ENCODE measurements at places on chromosomes 7 and 10.

GRCh38 chr7:123774496-123774895, 25.7 kb upstream of the WASL start:
- H3K36me3 ChIP-seq, result no peaks in the 10 kb centered on the region
- peaks cover under 1% of the 10 kb centered on the region for H3K4me1 ChIP-seq
- no peak overlapping the region for H3K4me3 ChIP-seq
- no peaks in the 10 kb centered on the region for H3K27me3 ChIP-seq

DNA sequence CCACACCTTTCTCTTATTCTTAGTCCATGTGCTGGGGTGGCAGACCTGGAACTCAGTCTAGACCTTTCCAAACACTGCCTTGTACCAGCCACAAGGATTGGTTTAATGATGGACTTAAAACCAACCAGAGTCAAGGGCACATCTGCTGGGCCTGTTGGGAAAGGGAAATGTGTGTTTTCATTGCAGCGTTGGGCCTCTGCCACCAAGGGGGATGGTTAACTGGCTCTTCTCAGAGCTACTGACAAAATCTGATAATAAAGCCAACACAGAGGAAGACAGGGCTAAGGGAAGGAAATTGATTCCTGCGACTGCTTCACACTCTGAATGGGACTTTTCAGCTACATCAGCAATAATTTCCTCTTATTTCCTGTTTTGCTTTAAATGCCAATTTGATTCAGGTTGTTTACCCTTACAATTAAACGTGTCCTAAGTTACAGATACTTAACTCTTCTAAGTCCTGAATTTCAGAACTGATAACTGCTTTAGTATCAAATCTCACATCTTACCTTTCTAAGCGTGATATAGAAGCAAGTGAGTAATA, 68.4 kb upstream of the MALRD1 start:
- H3K36me3 ChIP-seq, result no peaks in the 10 kb centered on the region
- no peaks in the 10 kb centered on the region for H3K4me1 ChIP-seq
- H3K27ac ChIP-seq, result no peak overlapping the region
- no peak overlapping the region for H3K4me3 ChIP-seq
- DNase-seq, result no peak

- H3K27ac ChIP-seq, result no peak overlapping the region
- H3K36me3 ChIP-seq, result no peaks in the 10 kb centered on the region
- H3K27me3 ChIP-seq, result no peaks in the 10 kb centered on the region
- peaks cover 11% of the 10 kb centered on the region for H3K4me1 ChIP-seq
- peak overlapping the region; percentile 64 for H3K4me3 ChIP-seq
These were observed 25.5 kb downstream of the SKIDA1 start for GRCh38 chr10:21499701-21500577.

DNA sequence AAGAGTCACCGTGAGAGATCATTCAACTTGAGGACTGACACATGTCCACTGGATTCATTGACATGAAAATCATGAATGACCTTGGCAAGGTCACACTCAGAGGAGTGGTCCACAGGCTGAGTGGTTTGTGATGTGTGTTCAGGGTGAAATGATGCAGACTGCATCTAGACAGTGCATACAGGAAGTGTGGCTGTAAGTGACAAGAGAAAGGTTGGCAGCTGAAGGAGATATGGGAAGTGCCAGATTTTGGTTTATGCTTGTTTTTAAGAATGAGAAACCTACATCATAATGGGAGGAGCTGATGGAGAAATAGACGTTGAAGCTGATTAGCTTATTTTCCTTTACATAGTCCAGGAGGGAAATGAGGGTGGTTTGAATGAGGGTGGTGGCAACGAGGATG, 64.8 kb upstream of the VIPR2 start:
- peaks cover 18% of the 10 kb centered on the region for H3K4me1 ChIP-seq
- H3K4me3 ChIP-seq, result no peak overlapping the region
- DNase-seq, result no peak
- H3K27me3 ChIP-seq, result no peaks in the 10 kb centered on the region
- H3K27ac ChIP-seq, result no peak overlapping the region

DNA sequence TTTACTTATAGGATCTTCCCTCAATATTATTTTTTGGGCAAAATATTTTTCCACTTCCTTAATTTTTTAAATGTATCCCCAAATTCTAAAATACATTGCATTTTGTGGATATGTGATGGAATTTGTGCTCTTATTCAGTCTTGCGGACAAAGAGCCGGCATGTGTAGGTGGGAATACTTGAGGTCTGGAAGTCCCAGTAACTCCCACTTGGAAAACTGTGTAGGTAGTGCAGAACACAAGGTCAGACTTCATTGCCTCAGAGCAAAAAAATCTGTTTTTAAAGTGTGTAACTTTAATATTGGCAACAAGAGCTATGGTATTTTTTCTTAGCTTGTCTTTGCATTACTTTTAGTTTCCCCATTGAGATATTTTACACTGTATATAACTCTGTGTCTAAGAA, 68.5 kb upstream of the SEMA3A start:
- no peak for DNase-seq
- H3K4me1 ChIP-seq, result no peaks in the 10 kb centered on the region
- H3K27ac ChIP-seq, result no peak overlapping the region
- H3K36me3 ChIP-seq, result no peaks in the 10 kb centered on the region
- no peak overlapping the region for H3K4me3 ChIP-seq
- no peaks in the 10 kb centered on the region for H3K27me3 ChIP-seq

DNA sequence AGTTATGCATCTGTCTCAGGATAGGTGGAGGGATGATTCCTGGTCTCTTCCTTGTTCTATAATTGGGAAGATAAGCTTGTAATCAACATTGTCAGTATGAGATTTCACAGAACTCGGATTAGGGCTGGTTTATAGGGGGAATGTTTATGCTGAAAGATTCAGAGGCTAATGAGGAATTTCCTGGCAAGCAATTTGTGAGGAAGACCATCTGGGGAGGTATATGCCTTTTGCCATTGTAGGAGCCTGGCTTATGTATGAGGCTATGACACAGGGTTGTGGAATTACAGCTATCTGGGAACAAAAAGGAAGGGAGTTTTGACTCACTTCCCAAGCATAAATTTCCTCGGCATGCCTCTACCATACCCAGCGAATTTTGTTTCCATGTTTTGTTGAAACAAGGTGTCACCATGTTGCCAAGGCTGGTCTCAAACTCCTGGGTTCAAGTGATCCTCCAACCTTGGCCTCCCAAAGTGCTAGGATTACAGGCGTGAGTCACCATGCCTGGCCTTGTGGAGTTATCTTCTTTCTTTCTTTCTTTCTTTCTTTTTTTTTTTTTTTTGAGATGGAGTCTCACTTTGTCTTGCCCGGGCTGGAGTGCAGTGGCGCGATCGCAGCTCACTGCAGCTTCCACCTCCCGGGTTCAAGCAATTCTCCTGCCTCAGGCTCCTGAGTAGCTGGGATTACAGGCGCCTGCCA, 1.6 kb upstream of the COPS6 start:
- DNase-seq, result no peak
- H3K36me3 ChIP-seq, result peaks cover 23% of the 10 kb centered on the region
- H3K27me3 ChIP-seq, result no peaks in the 10 kb centered on the region
- peaks cover 42% of the 10 kb centered on the region for H3K4me1 ChIP-seq

DNA sequence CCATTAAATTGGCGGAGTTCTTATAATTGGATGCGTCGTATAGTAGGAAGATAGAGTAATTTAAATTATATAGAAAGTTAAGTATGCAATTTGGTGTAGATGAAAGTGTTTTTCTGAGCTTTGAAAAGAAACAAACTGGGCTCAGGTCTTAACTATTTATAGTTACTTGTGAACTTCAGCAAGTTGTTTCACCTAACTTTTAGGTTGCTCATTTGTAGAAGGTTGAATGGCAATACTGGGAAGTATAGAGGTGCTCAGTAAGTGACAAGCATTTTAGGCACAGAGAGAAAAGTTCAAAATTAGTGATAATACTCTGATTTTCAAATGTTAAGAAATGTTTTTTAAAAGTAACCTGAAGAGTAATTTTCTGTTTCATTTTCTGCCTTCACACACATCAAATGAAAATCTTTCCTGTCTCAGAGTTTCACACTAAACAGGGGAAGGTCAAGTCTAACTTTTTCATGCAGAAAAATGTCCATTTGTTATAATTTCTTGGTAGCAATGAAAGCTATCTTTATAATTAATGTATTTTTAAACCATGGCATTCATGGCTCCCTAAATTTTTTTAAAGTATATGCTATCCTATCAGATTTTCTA, 146.5 kb downstream of the PHF14 start:
- H3K27me3 ChIP-seq, result no peaks in the 10 kb centered on the region
- H3K36me3 ChIP-seq, result no peaks in the 10 kb centered on the region

DNA sequence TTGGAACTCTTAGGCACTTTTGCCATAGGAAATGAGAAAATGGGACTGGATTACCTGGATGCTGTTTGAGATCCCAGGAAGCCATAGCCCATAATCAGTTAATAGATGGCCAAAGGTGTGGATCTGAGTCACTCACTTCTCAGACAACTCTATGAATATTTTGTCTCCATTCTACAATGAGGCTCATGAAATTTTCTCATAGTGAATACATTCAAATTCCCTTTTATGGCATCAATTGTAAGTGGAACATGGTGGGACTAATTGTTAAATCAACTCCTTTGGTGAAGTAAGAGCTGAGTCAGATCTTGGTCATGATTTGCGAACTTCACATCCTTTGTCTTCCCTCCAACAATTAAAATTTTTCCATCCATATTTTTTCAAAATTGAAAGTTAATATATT, 222.1 kb downstream of the ARL4A start:
- H3K27me3 ChIP-seq, result no peaks in the 10 kb centered on the region
- no peaks in the 10 kb centered on the region for H3K4me1 ChIP-seq
- H3K4me3 ChIP-seq, result no peak overlapping the region
